ENCODE measurements at places on chromosomes 12 and 14. TPM values are rescaled to one million over a fixed set of nuclear protein-coding genes. Genes with fewer than 3 reads are reported as not detected.

The SLC38A2 gene
- total RNA-seq: 379 TPM

DNA sequence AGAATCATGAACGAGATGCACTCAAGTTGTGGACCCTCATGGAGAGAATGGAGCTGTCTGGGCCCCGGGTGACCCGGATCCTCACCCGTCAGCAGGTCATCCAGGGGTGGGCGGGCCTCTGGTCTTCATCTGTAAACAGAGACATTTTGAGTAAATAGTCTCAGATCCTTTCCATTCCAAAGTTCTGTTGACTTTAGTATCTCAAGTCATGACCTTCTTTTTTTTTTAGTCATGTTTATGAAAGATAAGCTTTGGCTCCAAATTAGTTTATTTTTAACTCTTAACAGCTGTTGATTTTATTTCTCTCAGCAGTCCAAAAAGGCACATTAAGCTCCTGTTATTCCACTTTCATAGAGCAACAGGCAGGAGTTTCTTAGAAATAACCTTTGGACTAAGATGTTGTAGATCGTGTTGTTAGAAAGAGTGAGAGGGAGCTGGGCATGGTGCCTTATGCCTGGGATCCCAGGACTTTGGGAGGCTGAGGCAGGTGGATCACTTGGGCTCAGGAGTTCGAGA lies 48.9 kb upstream of the AMN start:
- no peak for DNase-seq

GRCh38 chr12:65532162-65532561 lies 253.7 kb downstream of the MSRB3 start:
- DNase-seq: no peak

DNA sequence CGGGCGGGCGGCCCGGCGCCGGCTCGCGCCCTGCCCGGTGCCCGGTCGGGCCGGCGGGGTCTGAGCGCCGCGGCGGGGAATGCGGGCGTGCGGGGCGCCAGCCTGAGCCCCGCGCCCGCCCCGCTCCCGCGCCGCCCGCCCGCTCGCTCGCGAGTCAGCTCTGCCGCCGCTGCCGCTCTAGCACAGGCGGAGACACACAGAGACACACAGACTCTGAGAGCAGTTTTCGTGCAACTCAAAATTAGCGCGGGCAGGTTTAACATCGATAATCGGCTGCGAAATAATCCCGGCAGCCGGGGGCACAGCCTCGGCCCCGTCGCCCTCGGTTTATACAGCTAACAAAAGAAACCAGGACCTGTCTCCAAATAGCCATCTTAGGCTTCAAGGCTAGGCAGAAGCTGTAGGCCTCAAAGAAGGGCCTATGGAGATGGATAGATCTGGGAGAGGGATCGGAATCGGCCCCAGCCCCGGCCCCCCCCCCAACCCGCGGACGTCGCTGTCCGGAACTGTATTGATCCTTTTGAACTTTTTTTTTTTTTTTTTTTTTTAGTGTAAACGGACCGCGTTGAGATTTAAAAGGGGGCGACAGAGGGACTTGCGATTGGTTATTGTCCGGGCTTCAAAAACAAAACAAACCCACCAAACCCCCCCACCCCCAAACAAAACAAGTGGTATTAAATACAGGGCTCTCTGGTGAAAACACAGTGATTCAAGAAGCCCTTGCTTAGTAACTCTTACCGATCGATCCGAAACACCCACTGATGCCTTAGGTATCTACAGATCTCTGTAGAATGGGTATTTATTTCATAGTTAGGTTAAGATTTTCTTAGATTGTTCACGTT lies 1.1 kb downstream of the ARID2 start:
- peak; percentile 17 for DNase-seq

GRCh38 chr12:53803194-53803593 lies 51.4 kb upstream of the CISTR start:
- no peak for DNase-seq

DNA sequence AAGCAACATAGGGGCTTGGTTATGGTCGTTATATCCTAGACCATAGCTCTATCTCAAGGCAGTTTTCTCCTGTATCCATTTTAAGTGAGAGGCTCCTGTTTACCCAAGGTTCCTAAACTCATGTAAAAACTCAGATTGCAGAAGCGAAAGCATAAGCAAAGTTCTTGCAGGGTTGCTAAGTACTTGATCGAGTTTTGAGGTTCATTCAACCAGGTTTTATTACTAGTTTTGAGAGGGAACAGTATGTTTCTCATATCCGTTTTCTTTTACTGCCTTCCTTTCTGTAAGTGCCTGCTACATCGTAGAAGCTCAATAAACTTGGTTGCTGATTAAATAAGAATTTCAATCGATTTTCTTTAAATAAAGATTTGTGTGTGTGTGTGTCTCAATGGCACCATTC lies 5.1 kb downstream of the AKAP3 start:
- no peak for DNase-seq

GRCh38 chr14:91847693-91848092 lies 19.6 kb downstream of the TC2N start:
- no peak for DNase-seq
